ENCODE measurements at places on chromosomes 7 and 10. TPM values are rescaled to one million over a fixed set of nuclear protein-coding genes. Genes with fewer than 3 reads are reported as not detected.
A peak's percentile ranks its signal among the peaks of the same experiment; 100 is the strongest.

Gene CTBP2
- 0.72 TPM for total RNA-seq

DNA sequence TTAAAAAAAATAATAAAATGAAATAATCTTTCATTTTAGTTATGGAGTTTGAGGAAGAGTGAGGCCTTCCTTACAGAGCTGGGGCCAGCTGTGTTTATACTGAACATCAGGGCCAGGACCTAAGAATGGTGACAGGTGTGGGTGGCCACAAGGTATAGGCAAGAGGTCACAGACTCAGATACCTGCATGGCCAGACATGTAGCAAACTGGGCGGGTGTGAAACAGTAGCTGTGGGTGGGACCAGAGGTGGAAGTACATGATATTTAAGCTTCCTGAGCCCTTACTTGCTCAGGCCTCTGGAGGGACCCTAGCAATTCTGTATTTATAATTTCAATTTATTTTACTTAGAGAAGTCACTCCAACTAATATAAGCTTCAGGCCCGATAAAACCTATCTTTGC is 27.7 kb upstream of the CAMK1D start:
- no peak overlapping the region for H3K27ac ChIP-seq
- DNase-seq: no peak
- no peaks in the 10 kb centered on the region for H3K27me3 ChIP-seq

GRCh38 chr10:124288928-124289850 is 129.5 kb downstream of the OAT start:
- DNase-seq: no peak
- no peak overlapping the region for H3K27ac ChIP-seq
- no peaks in the 10 kb centered on the region for H3K4me1 ChIP-seq
- H3K27me3 ChIP-seq: no peaks in the 10 kb centered on the region
- H3K36me3 ChIP-seq: no peaks in the 10 kb centered on the region

GRCh38 chr10:25753776-25754175 is 180.3 kb upstream of the MYO3A start:
- no peaks in the 10 kb centered on the region for H3K27me3 ChIP-seq
- no peaks in the 10 kb centered on the region for H3K4me1 ChIP-seq
- H3K36me3 ChIP-seq: no peaks in the 10 kb centered on the region
- no peak overlapping the region for H3K4me3 ChIP-seq
- DNase-seq: no peak
- H3K27ac ChIP-seq: no peak overlapping the region

DNA sequence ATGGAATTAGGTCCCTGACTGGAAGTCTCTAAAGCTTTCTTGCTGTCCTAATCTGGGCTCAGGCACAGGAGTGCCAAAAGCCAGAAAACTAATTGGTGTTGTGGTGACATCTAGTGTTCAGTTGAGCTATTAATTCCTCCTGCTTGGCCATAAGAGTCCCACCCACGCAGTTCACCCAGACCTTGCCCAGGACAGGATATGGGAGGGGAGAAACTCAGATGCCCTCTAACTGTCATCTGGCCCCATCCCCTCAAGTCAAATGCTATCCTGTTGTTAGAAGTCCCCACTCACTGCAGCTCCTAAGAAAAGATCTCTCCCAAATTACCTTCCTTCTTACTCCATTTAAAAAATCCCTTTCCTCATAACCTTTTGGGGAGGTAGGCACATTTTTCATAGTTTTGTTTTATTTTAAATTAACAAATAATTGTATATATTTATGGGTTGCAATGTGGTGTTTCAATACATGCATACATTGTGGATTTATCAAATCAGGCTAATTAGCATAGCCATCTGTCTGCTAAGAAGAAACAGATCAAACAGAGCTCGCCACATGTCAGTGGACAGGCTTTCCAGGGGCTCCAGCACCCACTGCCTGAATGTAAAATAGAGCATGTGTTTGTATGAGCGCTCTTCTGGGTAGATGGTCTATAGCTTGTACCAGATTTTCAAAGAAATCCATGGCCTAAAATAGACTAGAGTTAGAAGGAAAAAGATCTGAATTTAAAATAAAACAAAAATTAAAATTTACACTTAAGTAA is 84.0 kb downstream of the GSAP start:
- peak overlapping the region; percentile 34 for H3K27ac ChIP-seq
- H3K4me1 ChIP-seq: peaks cover 51% of the 10 kb centered on the region
- no peak overlapping the region for H3K4me3 ChIP-seq
- peak; percentile 67 for DNase-seq
- no peaks in the 10 kb centered on the region for H3K27me3 ChIP-seq
- no peaks in the 10 kb centered on the region for H3K36me3 ChIP-seq

- H3K36me3 ChIP-seq: peaks cover 14% of the 10 kb centered on the region
- H3K27ac ChIP-seq: no peak overlapping the region
- H3K4me3 ChIP-seq: no peak overlapping the region
- DNase-seq: no peak
These were observed 157.2 kb upstream of the KAT6B start for GRCh38 chr10:74669210-74669609.

Gene IFIT1B
- total RNA-seq: not detected

Gene CCDC126
- total RNA-seq: 8.6 TPM

DNA sequence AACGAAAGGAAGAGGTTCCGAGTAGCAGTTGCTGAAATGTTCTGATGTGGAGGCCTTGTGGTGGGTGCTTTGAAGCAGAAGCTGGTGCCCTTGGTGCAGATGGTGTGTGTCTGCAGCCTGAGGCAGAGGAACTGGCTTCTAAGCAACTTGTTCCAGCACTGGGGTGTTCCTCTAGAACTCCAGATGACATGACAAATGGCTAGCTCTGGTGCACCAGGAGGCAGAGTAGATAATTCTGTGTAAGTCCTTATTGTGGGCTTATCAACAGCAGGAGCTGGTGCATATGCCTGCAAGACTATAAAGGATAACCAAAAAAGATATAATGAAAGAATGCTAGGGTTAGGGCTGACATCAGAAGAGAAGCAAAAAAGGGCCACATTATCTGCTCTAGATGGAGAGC is 76.5 kb downstream of the ARL5B start:
- no peaks in the 10 kb centered on the region for H3K4me1 ChIP-seq
- H3K4me3 ChIP-seq: no peak overlapping the region

DNA sequence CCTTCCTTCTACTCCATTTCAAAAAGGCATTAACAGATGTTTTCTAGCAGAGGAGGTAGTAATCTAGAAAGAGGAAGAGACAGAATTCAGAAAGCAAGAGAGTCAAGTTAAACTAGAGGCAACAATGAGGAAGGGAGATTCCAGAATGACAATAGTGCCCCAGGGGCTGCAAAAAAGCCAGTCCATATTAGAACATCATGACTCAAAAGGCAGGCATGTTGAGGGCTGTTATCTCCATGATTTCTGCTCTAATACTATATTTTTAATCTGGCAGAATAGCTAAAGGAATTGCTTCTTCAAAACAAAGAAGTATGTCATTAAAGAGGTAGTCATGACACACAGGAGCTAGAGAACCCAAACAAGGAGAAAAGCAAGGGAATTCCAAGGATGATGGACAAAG is 599.6 kb downstream of the INHBA start:
- no peak overlapping the region for H3K27ac ChIP-seq
- H3K27me3 ChIP-seq: no peaks in the 10 kb centered on the region
- no peaks in the 10 kb centered on the region for H3K36me3 ChIP-seq

Gene SUN3
- 0.99 TPM for total RNA-seq

Gene CTNNA3
- 0.74 TPM for total RNA-seq

DNA sequence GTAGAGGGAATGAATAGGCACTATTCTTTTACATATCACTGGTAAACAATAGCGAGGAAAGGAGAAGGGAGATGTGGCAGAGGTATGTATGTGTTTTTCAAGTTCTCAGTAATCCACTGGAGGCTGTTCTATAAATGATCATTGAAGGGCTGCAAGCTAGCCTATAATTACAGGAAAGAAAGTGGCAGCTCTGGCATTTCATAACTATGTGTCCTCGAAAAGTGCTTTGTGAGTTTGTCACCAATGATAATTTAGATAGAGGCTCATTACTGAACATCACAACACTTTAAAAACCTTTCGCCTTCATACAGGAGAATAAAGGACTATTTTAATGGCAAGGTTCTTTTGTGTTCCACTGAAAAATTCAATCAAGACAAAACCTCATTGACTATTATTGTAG is 235.1 kb downstream of the FOXP2 start:
- no peaks in the 10 kb centered on the region for H3K36me3 ChIP-seq
- no peak for DNase-seq

- H3K4me1 ChIP-seq: peaks cover 41% of the 10 kb centered on the region
These were observed 5.0 kb upstream of the TNRC18 start for GRCh38 chr7:5428478-5429252.

Gene MYOF
- total RNA-seq: 32.3 TPM

Gene CCDC146
- 2.0 TPM for total RNA-seq

Gene LIPN
- not detected for total RNA-seq

DNA sequence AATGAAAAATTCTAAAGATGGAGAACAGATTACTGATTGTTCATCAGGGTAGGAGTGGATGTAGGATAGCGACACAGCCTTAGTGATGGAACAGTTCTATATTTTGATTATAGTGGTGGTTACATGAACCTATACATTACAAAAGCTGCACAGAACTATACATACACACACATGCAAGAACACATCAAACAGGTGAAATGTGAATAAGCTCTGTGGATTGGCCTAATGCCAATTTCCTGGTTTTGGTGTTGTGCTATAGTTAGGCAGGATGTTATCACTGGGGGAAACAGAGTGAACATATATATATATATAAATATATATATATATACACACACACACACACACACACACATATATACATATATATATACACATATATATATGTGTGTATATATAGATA is 76.4 kb upstream of the PIK3CG start:
- no peaks in the 10 kb centered on the region for H3K36me3 ChIP-seq
- no peak for DNase-seq
- no peaks in the 10 kb centered on the region for H3K27me3 ChIP-seq
- H3K27ac ChIP-seq: no peak overlapping the region

DNA sequence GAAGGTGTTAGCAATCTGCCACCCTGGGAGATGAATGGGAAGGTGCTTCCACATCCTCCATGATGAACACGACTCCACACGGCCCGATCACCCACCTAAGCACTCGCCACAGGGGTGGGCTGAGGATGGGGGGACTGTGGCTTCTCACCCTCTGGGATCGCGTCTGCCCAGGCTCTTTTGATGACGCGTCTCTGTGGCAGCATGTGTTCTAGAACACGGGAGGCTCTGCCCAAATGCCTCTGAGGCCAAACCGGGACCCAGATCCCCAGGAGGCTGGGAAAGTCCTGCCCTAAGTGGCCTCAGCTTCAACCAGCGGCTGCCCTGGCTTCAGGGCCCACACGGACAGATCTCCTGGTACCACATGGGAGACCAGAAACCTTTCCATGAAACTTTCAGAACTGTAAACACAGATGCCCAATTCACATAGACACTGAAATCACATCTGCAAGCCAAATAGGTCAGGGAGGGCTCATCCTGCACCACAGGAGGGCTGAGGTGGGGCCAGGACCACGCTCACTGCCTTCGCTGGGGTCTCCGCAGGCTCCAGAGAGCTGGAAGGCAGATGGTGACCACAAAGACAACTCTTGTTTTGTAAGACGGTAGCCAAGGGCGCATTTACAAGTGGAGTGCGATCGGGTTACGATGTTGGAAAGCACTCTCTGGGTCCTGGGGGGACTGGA is 200.6 kb downstream of the PTPRN2 start:
- H3K27me3 ChIP-seq: no peaks in the 10 kb centered on the region
- H3K36me3 ChIP-seq: no peaks in the 10 kb centered on the region
- no peak overlapping the region for H3K4me3 ChIP-seq
- no peak for DNase-seq
- H3K27ac ChIP-seq: no peak overlapping the region
- H3K4me1 ChIP-seq: no peaks in the 10 kb centered on the region

Gene STAG3
- total RNA-seq: 121 TPM

GRCh38 chr7:22730921-22731654 is 4.1 kb downstream of the IL6 start:
- H3K4me3 ChIP-seq: peak overlapping the region; percentile 28
- DNase-seq: no peak
- H3K36me3 ChIP-seq: no peaks in the 10 kb centered on the region

Gene NXPH1
- total RNA-seq: not detected

Gene NKX2-3
- not detected for total RNA-seq

Gene PKD1L1
- total RNA-seq: 0.10 TPM

Gene FGFBP3
- 1.1 TPM for total RNA-seq

DNA sequence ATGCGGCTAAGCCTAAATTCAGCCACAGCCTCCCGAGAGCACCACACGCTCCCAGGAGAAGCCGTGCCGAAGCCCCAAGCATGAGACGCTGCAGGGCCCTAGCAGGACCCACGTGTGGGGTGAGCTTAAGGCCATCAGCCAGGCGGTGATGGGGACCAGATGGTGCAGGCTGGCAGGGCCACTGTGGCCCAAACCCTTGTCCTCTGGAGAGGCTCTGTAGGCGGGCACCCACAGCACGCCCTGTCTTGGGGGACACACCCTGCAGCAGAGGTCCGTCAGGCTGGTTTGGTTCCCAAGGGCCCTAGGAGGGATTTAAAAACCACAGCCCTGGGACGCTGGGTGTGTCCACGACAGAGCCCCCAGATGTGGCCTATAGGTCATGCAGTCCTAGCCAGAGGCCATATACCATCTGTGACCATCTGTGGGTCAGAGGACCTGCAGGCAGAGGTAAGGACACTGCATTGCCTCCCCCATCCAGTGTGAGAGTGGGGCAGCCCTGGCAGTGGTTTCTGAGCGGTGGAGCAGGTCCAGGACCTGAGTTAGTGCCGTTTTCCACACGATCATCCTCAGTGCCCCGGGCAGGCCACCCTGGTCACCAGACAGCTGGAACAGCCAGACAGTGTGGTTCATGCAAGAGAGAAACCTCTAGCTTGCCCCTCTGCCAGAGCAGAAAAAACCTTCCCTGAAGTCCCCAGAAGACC is 39.6 kb upstream of the INPP5A start:
- peaks cover 6% of the 10 kb centered on the region for H3K27me3 ChIP-seq
- no peak for DNase-seq
- no peak overlapping the region for H3K27ac ChIP-seq
- no peak overlapping the region for H3K4me3 ChIP-seq
- H3K36me3 ChIP-seq: no peaks in the 10 kb centered on the region

Gene HYAL4
- 0.48 TPM for total RNA-seq

DNA sequence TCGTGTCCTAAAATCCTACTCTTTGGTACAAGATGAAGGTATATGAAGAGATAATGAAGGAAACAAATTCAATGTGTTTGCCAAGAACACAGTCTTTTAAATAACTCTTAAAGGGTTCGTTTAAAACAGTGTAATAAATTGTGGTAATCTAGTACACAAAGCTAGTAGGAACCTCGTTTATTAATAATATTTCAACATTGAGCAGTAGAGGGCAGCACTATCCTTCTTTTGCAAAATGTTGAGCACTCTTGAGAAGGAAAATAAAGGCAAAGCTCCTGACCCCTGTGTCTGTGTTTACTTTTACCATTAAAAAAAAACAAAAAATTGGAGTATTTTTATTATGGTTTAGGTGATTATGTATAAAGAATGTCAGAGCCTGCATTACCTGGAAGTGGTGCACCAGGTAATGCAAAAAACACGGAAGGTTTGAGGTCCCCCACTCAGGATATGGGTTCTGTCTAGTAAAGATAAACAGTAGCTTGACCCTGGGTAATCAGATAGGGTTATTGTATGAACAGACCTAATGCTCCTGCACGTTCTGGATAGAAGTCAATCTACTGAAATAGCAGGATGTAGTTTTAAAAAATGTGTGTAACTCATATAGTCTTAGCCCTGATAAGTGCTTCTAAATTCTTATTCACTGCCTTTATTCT is 5.7 kb upstream of the GOT1 start:
- peaks cover 4% of the 10 kb centered on the region for H3K36me3 ChIP-seq
- no peak overlapping the region for H3K4me3 ChIP-seq
- H3K27me3 ChIP-seq: no peaks in the 10 kb centered on the region
- H3K4me1 ChIP-seq: peaks cover 20% of the 10 kb centered on the region

Measured in activated T-cell treated with anti-CD3 and anti-CD28 coated beads, Interleukin-2, amount 50 U/mL, for 72 hours (primary cell).